Fibroblast of skin of left quadriceps (primary cell): ENCODE measurements at places on chromosomes 5 and 9.

DNA sequence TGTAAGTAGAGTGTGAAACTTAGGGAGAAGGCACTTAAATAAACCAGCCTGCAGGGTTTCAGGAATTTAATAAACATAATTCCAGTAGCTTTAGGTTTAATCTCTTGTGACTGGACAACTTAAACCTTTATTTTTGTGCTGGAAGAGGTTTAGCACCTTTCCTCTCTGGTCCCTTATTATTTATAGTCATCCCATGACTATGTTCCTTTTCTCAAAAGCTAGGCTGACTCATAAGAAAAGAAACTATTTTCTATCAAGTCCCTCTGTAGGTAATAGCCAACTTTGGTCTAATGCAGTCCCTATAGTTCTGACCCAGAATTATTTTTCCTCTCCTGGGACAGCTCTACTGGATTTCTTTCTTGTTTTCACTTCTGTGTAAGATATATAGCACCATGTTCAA is 588.9 kb downstream of the NR2F1-AS1 start:
- no peak for DNase-seq

DNA sequence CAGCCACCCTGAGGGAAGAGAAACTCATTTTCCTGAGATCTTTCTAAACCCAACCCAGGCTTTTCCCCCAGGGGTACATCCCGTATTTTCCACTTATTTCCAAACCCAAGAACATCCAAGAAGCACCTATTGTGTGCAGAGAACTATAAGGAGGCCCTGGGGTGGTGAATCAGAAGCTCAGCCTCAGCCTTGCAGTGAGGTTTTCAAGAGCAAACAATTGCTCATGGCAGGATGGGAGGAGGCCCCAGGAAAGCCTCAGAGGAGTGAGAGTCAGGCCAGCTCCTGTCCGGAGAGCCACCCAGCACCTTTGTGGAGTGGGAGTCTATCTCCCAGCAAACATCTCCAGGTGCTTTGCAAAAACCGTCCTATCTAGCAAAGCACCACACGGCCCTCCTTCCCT is 19.2 kb downstream of the NIPAL4 start:
- DNase-seq = no peak

GRCh38 chr5:131749138-131749537 is 47.7 kb downstream of the FNIP1 start:
- no peak for DNase-seq

DNA sequence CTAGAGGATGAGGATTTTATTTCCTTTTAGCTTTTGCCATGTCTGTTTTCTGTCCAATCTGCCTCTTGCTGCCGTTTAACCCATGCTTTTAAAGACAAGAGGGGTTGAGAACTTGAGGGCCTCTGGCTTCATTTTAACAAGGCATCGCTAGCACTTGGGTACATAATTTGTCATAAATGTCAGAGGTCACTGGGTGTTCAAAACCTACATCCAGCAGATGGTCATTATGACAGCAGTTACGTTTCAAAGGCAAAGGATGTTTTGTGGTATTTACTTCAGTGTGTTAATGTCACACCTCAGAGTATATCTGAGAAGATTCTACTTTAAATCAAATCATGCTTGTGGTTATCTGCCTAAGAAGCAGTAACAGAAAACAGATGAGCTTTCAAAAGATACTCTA is 918.3 kb downstream of the NR2F1-AS1 start:
- peak; percentile 7 for DNase-seq

GRCh38 chr9:4020038-4020754 is 279.7 kb downstream of the GLIS3 start:
- DNase-seq = no peak

- DNase-seq = no peak
Observed at GRCh38 chr9:126722252-126722921, 82.5 kb upstream of the ZBTB43 start.

DNA sequence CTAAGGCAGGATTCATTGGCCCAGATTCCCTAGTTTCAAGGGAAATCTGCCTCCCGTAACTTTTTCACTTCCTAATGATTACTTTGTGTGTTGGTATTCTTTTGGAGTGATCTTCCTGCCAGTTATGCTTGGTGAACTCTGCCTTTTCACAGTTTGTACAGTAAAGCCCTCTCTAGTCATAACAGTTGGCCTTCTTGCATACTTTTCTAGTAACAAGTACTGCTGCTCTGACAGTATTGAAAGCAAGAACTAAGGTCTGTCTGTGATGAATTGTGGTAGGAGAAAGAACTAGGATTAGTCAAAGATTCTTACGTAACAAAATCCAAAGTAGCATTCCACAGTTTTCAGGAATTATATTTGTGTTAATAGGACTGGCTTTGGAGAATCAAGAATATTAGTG is 1457.2 kb upstream of the WWC1 start:
- no peak for DNase-seq

GRCh38 chr9:99822806-99823591 is 1.3 kb downstream of the NR4A3 start:
- DNase-seq = no peak

- peak; percentile 18 for DNase-seq
Observed at GRCh38 chr5:114176356-114176755, 185.5 kb upstream of the KCNN2 start.

GRCh38 chr9:68895741-68896478 is 118.0 kb downstream of the PRKACG start:
- DNase-seq = no peak

DNA sequence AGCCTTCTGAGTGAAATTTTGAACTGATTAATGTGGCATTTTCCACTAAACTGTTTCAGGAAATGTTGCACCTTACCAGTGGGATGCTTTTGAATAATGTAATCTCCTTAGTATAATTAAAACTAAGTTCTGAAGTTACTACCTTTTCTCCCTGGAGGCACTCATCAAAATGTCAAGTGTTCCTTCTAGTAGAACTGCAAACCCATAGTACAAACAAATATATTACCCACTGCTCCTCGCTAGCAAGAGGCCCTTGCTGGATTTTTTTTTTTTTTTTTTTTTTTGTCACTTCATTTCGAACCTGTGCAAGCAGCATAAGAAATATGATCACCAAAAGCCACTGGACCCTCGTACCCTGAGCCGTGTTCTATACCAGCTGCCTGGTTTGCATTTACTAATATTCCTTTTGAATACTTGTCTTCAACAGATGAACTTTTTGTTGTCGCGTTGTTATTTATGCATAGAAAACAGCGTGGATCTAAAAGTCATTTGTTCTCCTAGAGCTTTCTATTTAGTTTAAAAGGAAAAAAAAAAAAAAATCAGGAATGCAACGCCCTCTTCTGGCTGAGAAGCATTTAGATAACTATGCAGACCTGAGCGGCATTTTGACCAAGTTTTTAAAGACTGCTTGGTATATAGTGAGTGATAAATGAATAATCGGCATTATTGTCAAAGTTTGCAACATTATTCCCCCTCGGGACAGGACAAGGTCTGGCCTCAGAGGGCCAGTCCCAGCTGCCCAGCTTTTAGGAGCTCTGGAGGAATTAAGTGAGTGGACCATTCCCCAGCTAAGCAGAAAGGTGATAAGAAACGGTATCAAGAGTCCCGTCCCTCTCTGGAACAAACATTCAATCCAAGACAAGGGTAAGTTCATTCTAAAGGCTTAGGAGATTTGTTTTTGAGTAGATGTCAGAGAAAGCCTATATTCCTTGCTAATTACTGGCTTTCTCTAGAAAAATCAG is 162.5 kb upstream of the KIF2A start:
- DNase-seq = no peak

GRCh38 chr5:172700365-172701290 is 59.6 kb downstream of the NEURL1B start:
- no peak for DNase-seq

DNA sequence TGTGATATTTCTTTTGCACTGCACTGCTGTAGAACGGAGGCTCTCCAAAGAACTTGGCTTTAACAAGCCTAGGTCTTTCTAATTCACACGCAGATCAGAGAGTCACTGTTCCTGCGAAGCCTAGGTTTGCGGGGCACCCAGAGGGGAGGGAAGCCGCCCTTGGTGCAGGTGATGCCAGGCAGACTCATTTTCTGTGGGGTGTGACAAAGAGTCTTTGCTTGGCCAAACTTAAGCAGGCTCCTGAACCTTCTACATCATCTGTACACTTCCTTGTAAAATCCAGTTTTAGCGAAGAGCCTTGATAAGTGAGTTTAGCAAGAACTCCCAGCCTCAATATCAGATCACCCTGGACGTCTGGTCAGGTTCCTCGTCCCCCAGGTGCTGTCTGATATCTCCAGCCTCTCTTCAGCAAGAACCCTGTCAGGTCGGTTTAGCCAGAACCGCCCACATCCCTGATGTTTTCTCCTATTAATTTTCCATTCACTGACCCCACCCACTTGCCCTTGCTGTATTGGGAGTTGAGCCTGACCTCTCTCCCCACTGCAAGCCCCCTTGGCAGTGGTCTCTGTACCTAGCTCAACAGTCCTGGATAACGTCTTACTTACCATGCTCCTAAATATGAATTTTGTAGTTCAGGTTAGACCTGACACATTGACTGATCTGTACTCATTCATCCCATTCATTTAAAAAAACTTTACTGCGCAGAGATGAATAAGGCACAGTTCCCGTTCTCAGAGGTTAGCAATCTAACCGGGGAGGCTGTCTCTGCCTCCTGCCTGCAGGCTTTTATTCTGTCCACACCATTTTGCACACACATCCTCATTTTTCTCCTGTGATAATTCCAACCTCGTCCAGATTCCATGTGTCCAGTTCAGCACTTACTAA is 880 bp upstream of the UBAC1 start:
- DNase-seq = no peak

DNA sequence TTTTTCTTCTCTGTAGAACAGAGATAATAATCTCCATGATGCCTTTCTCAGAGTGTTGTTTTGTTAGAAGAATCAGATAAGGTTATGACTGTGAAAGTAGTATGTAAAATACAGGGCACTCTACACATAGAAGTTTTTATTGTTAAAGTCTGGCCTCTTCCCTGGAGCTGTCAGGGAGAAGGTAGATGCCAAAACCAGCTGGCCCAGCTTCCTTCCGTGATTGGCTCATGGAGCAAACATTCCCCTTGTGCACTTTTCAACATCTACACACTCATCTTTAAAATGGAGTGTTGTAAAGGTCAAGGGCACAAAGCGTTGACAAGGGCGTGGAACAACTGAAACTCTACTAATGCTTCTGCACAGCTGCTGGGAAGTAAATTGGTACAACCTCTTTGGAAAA is 7.4 kb upstream of the RNF183 start:
- no peak for DNase-seq

GRCh38 chr9:134166374-134166773 is 2.0 kb upstream of the RNU6ATAC start:
- no peak for DNase-seq

DNA sequence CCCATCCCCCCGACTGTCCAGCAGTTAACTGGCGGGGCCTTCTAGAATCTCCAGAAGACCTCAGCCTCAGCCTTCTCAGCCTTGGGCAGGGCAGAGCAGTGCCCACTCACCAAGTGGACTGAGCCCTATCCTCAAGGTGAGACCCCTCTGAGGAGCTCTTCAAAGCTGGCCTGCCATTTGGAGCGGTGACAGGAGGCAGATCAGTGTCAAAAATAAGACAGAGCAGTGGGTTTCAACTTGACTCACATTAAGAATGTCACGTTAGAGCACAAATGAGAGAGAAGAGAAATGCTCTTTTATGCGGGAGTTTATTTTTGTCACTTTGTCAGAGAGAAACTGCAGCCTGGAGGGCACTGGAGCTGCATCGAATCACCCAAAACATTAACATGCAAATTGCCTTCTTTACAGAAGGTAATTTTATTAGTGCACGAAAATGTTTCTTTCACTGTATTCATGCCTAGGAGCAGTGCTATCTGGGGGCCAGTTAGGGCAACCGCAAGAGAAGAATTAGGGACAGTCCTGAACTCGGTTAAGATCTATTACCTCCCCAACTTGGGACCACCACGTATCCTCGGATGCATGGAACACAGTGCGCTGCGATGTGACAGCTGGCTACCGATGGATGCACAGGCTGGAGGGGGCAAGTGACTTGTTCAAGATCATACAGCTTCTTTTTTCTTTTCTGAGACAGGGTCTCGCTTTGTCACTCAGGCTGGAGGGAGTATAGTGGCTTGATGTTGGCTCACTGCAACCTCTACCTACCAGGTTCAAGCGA is 188.5 kb downstream of the DAB2IP start:
- no peak for DNase-seq

DNA sequence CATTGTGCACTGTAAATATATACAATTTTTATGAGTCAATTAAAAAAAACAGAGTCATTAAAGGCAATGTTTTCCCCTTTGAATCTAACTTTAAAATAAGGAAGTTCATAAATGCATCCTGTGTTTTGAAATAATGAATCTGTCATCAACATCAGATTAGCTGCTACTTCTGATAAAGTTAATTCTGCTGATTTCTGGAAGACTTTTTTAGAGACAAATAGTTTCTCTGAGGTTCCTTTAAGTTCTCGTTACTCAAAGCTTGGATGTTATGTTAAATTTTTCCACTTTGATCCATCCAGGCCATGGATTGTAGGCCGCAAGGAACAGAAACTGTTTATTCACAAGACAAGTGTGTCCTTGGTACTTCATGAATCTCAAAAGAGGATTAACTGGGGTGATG is 115.5 kb downstream of the CARTPT start:
- no peak for DNase-seq

- DNase-seq = no peak
Observed at GRCh38 chr5:31866166-31866565, 227.2 kb downstream of the PDZD2 start.

GRCh38 chr5:94526706-94527105 is 91.7 kb downstream of the KIAA0825 start:
- DNase-seq = no peak

DNA sequence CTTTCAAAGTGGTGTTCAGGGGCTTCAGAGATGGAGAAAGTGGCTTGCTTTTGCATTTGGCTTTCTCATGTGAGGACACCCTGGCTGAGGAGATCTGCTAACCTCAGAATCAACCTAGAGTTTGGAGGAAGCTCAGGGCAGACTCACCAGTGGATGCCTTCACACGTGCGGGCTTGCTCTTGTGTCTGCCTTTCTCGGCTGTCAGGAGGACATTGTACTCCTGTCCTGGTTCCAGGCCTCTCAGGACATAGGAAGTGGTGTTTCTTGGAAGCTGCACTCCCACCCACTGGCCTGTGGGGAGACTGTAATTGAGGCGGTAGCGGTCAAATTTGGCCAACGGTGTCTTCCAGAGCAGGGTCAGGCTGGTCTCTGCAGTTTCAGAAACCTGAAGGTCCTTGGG is 44.5 kb downstream of the TNC start:
- DNase-seq = no peak

GRCh38 chr9:35108461-35108860 is 5.5 kb upstream of the STOML2 start:
- no peak for DNase-seq

- no peak for DNase-seq
Observed at GRCh38 chr5:161544350-161544765, 2.2 kb downstream of the GABRB2 start.

DNA sequence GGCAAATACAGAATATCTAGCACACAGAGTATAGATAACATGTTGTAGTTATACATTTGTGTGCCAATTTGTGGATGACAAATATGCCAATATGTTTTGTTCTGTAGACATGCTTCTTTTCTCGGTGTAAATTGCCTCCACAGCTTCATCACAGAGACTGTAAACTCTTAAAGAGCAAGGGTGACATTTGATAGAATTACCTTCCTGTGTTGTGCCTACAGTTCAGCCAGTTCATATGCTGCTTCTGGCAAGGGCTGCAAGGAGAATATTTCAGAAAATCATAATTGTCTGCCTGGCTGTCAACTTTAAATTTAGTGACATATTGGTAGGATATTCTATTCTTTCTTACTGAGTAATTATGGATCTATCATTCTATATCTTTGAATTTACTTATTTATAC is 155.1 kb downstream of the MAT2B start:
- no peak for DNase-seq
